ENCODE measurements at places on chromosomes 13 and 19. TPM values are rescaled to one million over a fixed set of nuclear protein-coding genes. Genes with fewer than 3 reads are reported as not detected.

LTBP4 gene
- total RNA-seq, result 290 TPM

CLDND2 gene
- 0.92 TPM for total RNA-seq

PSG1 gene
- not detected for total RNA-seq

TMEM161A gene
- total RNA-seq, result 18.1 TPM

FGF9 gene
- total RNA-seq, result 1.4 TPM

ELSPBP1 gene
- total RNA-seq, result not detected

CRB3 gene
- 22.5 TPM for total RNA-seq

VN1R2 gene
- total RNA-seq, result not detected

IZUMO2 gene
- 0.46 TPM for total RNA-seq

ZNF154 gene
- total RNA-seq, result 3.7 TPM

EXOC3L2 gene
- total RNA-seq, result 1.7 TPM

SEMA6B gene
- total RNA-seq, result 22.8 TPM

ADAT3 gene
- total RNA-seq, result 11.9 TPM

NXNL1 gene
- total RNA-seq, result not detected

NLRP7 gene
- total RNA-seq, result not detected

MAP3K10 gene
- total RNA-seq, result 4.4 TPM

ZNF723 gene
- not detected for total RNA-seq

ZNF829 gene
- total RNA-seq, result 4.2 TPM

RHPN2 gene
- total RNA-seq, result 15.7 TPM

FGF21 gene
- not detected for total RNA-seq

FXYD3 gene
- 172 TPM for total RNA-seq

ZNF792 gene
- total RNA-seq, result 17.2 TPM

FBXO17 gene
- 18.8 TPM for total RNA-seq

ZNF497 gene
- total RNA-seq, result 3.5 TPM

LRFN3 gene
- total RNA-seq, result 14.0 TPM

RETN gene
- 2.9 TPM for total RNA-seq

PRODH2 gene
- not detected for total RNA-seq

PLPP2 gene
- 41.3 TPM for total RNA-seq

ZNF90 gene
- 4.9 TPM for total RNA-seq

C19orf85 gene
- total RNA-seq, result not detected

SWSAP1 gene
- total RNA-seq, result 1.1 TPM

KIRREL2 gene
- total RNA-seq, result 1.2 TPM

ZNF560 gene
- total RNA-seq, result not detected

APOC4 gene
- not detected for total RNA-seq

VSTM1 gene
- total RNA-seq, result 1.4 TPM

PNMA8A gene
- total RNA-seq, result 13.1 TPM

NUCB1 gene
- total RNA-seq, result 214 TPM

HSH2D gene
- 5.5 TPM for total RNA-seq

TECR gene
- total RNA-seq, result 153 TPM

ZNF667 gene
- 3.1 TPM for total RNA-seq

SLC46A3 gene
- total RNA-seq, result 10.9 TPM
